Stimulated activated CD4-positive, alpha-beta T cell treated with anti-CD3 and anti-CD28 coated beads, TNF-alpha, amount 100 ng/mL, for 1 hour (primary cell): ENCODE measurements at places on chromosomes 1 and 21.

GRCh38 chr1:150210091-150210490, 25.8 kb downstream of the ANP32E start:
- no peak for DNase-seq

DNA sequence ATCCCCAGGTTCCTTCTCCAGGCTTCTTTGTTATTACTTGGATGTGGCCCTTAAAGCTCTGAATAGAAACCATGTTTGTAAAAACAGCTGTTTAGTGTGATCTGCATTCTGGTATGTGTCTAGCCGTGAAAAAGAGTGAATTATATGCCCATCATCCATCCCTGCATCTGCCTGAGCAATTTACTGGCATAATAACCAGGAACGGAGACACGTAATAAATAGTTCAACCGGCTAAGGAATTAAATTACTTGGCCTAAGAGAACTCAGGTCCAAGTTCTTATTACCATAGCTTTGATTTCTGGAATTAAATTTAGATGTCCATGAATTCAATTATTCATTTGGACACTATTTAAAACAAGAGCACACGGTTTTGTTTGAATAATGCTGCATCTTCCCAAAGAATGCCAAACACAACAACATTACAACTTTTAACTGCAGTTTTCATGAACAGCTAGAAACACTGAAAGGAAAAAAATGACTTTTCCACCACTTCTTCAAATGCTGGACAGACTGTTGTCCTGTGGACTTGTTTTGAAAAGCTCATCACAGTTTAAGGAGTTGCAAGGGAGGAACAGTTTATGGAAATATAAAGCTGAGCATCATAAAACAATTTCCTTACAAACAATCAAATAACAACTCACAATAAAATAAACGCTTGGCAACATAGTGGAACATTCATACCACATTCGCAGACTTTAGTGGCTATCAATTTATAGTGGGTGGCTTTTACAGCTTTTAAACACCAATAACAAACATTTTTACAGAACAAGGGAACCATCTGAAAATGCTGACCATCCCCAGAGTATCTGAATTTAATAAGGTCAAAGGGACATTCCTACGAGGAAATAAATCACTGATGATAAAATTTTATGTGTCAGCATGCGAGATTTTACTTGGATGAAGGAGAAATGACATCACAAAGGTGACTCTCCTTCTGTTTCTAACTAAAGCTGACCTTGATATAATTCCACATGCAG, 144.7 kb downstream of the APP start:
- DNase-seq, result no peak

GRCh38 chr21:28974531-28975227, 18.0 kb downstream of the LTN1 start:
- DNase-seq, result no peak

DNA sequence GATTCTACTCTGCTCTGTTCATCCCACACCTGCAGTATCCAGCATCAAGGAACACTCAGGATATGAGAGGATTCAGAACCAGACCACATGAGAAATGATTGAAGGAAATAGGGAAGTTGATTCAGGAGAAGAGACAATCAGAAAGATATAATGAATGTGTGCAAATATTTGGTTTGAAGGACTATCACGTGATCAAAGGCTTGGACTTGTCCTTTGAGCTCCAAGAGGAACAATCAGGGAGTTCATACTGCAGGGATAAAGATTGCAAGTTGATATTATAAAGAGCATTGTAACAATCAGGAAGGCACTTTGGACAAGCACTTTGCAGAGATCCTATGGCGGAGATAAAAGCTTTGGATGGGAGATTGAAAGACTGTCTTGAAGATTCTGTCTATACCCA, 13.9 kb upstream of the PIGM start:
- no peak for DNase-seq

DNA sequence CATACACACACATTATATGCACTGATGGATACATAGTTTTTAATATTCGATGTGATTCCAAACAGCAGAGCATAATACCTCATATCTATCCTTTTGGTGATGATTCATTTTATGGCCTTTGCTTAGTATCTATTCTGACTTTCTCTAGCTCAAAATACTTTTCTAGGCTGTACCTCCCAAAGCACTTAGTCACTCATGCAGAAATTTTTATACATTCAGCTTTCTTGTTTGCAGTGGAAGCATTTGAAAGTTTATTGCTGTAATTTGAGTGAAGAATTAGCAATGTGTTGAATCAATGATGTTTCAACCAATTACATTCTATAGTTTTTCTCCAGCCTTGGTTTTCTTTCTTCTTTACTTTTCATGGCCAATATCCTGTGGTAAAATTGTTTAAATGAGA, 66.7 kb downstream of the LBR start:
- no peak for DNase-seq

GRCh38 chr1:225532240-225532944, 104.6 kb upstream of the LBR start:
- no peak for DNase-seq

DNA sequence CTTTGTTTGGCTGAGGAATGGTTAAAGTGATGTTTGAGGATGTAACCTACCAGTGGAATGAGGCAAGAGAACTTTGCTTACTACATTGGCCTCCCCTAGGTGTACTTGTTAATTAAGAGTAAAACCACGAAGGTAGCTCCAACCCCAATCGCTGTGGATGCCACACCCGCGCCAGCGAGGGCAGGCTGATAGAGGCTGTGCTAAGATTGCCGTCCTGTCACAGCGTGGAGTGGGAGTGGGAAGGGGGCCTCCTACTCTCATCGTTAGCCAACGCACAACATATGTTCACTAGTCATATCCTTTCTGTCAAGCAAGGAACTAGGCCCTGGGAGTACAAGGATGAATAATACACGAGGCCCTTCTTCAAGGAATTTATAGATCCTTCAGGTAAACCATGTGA, 99.6 kb downstream of the RUNX1 start:
- no peak for DNase-seq

DNA sequence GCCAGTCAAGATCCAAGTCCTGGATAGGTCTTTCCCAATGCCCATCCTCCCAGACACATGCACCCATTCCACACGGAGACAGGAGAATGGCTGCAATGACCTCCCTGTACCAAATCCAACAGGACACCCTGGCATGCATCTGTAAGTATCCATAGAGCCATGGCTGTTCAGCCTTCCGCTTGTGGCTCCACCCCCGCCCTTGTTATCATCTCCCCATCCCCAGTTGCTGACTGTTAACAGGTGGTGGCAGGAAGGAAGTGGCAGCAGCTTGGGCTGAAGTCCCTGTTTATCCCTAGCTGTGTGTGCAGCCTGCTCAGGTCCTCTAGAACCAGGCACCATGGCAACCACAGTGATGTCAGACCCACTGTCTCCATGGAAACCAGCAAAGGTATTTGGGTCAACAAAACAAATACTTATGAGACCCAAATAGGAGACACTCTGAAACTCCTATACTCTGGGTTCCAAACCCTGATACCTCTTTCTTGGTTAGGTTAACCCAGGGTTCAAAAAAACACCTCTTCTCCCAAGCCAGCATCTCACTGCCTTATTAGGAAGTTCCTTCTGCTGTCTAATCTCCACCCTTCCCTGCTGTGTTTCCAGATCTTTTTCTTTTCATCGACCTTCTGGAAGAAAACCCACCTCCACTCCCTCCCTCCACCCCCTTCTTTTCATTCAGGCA, 721 bp downstream of the PBXIP1 start:
- no peak for DNase-seq

DNA sequence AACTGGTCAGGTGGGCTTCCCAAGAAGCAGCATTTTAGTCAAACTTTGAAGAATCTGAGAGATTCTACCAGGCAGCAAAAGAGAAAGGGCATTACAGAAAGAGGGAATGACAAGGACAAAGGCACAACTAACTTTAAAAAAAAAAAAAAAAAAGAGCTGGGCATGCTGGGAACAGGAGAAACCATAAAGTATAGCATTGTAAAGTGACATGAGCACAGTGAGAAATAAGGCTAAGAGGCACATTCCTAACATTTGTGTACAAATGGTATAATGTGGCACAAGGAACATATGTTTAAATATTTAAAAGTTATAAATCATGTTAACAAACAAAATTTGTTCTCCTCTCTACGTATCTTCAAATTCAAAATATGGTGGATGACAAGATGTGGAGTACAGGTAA, 69.6 kb downstream of the CLCA4 start:
- DNase-seq, result no peak
